Smooth muscle cell of bladder (primary cell): ENCODE measurements at places on chromosomes 2 and 18. TPM values are rescaled to one million over a fixed set of nuclear protein-coding genes. Genes with fewer than 3 reads are reported as not detected.

Gene IL36RN
- total RNA-seq: 0.09 TPM in 1 of 2 replicates, not detected in the other

Gene ARHGAP15
- total RNA-seq: 0.09 and 0.14 TPM in 2 replicates

Gene GREB1L
- 0.09 TPM in 1 of 2 replicates, not detected in the other for total RNA-seq

Gene MTCL1
- total RNA-seq: 20.5 and 23.5 TPM in 2 replicates

Gene BIN1
- total RNA-seq: 140 TPM in 2 replicates

Gene PCARE
- under 0.01 TPM in 1 of 2 replicates, not detected in the other for total RNA-seq

Gene SGO2
- 2.1 TPM in 2 replicates for total RNA-seq

Gene SETBP1
- 0.85 and 2.8 TPM in 2 replicates for total RNA-seq

Gene RPRM
- total RNA-seq: not detected in 2 replicates
